ENCODE measurements at places on chromosomes 5 and 9.

DNA sequence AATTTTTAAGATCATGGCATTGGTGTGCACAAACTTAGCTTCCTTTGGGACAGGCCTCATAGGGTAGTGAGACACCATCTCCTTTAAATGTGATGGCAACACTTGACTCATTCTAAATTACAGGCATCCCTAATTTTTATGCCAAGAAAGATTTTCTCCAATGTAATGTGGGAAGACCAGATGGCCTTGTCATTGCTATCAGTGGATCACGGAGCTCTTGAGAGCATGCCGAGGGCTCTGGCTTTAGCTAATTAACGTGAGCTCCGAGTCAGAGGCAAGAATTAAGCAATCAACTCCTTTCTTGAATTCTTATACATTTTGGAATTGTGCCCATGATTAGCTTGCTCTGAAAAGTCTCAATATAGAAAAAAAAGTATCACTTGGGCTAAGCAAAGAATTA, 215.8 kb downstream of the LRRC70 start:
- no peak for DNase-seq

GRCh38 chr5:173474881-173475287, 141.6 kb downstream of the BOD1 start:
- DNase-seq = no peak

DNA sequence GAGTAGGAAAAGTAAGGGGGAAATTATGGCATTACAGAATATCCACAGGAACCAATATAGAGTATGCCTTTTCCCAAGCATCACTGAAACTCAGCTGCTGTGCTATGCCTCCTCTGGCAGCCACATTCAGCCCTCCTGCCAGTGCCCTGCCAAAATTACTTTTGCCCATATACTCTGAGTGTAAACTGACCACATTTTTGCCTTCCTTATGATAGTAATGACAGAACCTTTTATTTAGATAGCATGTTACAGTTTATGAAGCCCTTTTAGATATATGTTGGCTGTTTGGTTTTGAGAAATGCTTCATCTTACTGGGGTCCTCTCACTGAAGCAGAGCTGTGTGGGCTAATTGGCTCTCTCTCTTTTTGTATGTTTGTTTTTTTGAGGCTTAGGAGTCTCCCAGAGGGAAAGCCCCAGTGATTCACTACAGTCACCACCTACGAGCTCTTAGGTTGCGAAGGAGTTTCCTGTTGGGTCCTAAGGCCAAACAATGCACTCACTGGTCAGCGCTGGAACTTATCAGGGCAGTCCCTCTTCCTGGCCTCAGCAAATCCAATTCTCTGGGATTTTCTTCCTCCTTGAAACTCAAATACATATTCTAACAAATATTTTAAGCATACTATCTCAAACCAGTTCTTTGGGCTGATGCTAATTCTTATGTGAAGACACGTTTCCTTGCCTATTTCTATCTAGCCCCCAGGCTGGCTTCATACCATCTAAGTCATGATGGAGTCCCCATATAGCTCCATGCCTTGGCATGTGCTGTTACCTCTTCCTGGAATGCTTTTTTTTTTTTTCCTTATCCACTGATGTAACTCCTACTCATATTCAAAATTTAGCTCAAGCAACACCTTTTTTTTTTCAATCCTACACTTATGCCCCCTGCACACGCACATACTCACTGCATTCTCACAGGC, 3.7 kb downstream of the PHF24 start:
- DNase-seq = no peak

DNA sequence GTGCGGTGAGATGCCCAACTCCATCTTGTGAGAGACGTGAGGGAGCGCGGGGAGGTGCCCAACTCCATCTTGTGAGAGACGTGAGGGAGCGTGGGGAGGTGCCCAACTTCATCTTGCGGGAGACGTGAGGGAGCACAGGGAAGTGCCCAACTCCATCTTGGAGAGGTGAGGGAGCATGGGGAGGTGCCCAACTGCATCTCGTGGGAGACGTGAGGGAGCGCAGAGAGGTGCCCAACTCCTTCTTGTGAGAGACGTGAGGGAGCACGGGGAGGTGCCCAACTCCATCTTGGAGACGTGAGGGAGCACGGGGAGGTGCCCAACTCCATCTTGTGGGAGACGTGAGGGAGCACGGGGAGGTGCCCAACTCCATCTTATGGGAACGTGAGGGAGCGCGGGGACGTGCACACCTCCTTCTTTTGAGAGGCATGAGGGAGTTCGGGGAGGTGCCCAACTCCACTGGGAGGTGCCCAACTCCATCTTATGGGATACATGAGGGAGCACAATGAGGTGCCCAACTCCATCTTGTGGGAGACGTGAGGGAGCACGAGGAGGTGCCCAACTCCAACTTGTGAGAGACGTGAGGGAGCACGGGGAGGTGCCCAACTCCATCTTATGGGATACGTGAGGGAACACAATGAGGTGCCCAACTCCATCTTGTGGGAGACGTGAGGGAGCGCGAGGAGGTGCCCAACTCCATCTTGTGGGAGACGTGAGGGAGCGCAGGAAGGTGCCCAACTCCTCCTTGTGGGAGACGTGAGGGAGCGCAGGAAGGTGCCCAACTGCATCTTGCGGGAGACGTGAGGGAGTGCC, 235.4 kb downstream of the CACNA1B start:
- no peak for DNase-seq

DNA sequence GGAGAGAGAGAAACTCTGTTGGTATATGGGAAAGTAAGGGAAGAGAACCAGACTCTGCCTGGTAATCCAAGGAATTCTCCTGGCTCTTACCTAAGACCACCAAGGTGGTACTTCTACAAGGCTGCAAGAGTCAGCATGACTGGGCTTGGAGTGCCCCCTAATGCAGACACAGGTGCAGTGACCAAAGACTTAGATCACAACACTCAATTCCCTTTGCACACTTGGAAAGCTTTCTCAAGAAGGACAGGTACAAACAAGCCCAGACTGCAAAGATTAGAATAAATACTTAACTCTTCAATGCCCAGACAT, 25.2 kb downstream of the UGT3A2 start:
- no peak for DNase-seq

DNA sequence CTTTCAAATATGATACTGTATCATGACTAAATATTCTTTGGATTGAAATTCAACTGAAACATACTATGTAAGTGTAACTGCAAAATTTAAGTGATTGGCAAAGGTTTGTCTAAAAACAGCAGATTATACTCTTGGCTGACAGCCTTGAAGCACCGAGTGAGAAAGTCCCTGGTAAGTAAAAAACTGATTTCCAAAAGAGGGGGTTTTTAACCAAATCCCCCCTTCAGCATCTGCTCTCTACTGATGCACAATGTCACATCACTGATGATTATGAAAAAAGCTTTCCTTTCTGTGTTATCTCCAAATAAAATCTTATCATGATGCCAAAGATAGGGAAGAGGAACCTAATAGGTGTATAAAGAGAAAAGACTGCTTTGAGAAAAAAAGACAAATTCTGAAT, 141.0 kb downstream of the MEF2C start:
- no peak for DNase-seq

GRCh38 chr9:37836386-37836785, 35.8 kb downstream of the DCAF10 start:
- DNase-seq = no peak

DNA sequence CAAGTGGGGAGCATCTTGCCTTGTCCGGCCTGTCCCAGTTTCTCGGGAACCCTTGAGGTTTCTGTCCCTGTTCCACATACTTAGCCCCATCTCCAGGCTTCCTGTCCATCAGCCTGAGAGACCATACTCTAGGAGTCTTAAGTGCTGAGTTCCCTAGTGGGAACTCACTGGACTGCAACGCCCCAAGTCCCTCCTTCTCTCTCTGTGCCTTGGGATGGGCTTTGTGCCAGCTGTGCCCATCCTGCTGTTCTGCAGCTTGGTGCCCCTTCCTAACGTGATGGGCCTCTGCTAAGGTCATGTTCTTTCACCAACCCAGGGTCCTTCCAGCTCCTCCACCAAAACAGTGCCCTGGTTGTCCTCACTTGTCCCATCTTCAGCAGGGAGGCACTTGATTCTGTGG, 222.3 kb upstream of the ANKRD55 start:
- DNase-seq = no peak

DNA sequence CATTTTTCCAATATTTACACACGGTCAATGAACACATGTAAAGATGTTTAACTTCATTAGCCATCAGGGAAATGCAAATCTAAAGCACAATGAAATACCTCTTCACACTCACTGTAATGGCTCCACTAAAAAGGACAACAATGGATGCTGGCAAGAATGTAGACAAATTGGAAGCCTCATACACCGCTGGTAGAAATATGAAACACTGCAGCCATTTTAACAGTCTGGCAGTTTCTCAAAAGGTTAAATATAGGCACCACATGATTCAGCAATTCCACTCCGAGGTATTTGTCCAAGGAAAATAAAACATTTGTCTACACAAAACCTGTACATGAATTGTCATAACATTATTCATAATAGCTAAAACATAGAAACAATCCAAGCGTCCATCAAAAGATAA, 20.0 kb downstream of the RNF145 start:
- DNase-seq = no peak

DNA sequence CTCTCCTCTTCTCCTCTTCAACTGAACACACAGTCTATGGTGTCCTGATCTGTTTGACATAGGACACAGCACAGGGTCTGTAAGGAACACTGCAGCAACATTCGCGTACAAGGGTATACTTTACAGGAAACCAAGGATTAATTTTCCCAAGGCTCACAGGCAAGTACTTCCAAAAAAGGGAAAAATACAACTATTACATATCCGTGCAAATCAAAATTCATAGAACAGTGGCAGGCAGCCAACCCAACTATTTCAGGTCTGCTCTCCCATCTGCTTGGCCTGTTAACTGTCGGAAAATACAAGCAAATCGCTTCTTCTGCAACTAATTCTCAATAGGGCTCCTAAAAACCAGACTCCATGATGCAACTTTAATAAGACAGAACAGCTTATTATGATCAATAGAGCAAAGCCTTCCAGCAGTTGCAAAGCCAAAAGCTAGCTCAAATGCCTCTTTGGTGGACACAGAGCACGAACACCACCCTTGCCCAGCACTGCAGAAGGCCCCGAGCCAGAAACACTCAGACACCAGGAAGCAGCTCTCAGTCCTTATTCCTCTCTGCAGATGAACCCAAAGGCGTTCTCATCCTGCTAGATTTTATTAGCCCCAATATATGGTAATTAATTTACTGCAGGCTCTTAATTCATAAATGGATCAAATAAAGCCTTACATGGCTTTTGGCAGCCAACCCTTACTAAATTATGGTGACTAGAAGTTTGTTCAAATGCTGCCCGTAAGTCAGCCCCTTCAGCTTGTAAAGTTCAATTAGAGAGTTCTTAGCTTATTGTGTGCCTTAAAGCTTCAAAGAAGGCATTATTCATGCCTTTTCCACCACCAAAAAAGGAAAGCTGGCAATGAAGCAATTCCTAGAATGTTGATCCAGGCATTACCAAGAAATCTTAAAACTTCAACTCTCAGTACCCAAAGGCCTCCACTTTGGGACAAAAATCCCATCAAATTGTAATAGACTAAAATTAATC, 68.8 kb downstream of the ZNF608 start:
- no peak for DNase-seq

DNA sequence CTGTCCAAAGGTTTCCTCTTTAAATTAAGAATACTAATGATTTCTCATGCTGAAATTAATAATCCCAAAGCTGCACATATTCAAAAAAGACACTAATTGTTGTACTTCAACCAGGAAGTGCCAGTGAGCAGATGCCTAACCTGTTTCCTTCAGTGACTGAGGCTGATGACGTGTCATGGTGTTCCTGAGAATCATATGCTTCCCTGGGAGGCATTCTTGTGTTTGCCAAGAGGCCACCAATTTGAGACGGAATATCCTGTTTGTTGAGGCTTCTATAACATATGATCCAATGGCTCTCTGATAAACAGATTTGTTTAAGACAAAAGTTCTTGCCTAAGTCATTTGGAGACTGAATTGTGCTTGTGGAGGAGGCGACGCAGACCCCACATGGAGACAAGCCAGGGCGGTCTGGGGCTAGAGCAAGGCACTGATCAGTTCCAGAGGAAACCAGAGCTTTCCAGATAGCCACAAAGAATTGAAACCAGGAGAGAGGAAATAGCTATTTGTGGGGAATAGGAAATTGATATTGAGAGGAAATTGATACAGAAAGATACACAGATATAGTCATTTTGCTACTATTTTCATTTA, 66.4 kb upstream of the ZNF608 start:
- DNase-seq = no peak

GRCh38 chr9:125497478-125497877, 209.5 kb downstream of the MAPKAP1 start:
- DNase-seq = no peak

- DNase-seq = no peak
These were observed 95.1 kb downstream of the ANXA2R start for GRCh38 chr5:42944989-42945388.

- DNase-seq = no peak
These were observed 36.5 kb upstream of the GPBP1 start for GRCh38 chr5:57137401-57137800.

- no peak for DNase-seq
These were observed 163.8 kb upstream of the KLF4 start for GRCh38 chr9:107653263-107653821.

DNA sequence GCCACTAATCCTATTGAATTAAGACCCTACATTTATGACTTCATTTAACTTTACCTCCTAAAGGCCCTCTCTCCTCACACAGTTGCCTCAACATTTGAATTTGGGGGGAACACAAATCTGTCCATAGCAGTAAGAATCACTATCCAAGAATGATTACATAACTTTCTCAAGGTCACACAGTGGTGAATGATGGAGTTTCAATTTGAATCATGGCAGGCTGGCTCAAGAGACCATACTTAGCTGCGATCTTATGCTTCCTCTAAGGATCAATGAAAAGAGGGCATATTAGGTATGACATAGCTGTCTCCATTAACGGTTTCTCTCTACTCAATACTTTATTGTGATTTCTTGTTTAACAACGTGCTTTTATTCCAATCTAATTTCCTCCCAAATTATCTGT, 44.1 kb upstream of the PDE4D start:
- DNase-seq = no peak

DNA sequence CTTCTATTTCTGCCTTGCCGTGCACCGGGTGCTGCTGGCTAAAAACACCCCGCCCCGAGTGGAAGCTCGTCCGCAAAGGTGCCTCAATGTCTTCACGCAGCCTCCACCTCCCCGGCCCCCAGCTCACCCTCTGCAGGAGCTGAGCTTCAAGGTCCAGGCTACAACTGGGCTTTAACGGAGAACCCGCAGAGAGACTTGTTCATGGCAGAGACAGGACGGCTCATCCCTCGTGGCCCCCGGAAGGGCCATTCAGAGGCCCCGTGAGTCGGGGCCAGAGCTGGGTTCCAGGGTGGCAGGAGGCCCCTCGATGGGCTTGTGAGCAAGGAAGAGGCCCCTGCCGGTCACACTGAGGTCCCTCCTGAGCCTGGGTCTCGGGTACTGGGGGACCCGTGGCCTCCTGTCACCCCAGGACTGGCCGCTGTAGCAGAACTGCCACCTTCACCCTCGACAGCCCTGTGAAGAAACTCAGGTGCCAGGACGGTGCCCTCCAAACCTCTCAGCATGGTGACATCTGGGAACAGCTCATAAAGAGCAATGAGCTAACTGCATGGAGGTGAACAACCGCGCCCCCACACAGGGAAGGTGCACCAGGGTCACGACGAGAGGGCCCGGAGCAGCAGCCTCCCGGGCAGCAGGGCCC, 58.0 kb upstream of the UBAC1 start:
- no peak for DNase-seq
